ENCODE measurements at places on chromosomes 7 and 10.

DNA sequence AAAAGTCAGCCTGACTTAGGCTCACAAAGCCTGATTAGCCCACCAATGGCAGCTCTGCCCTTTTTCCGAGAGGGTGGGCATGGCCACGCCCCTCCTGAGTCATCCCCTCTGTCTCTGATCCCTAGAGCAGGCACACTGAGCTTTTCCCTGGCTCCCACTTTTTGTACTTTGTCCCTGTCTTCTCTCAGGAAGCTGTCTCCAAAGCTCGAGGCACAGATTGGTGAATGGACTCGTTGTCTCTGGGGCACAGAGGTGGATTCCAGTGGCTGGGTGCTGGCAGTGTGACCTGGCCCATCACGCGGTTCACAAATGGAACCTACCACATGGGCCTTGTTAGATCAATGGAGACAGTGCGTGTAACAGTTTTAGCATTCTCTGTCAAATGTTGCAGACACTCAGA is 313.5 kb downstream of the WDR37 start:
- DNase-seq: no peak

DNA sequence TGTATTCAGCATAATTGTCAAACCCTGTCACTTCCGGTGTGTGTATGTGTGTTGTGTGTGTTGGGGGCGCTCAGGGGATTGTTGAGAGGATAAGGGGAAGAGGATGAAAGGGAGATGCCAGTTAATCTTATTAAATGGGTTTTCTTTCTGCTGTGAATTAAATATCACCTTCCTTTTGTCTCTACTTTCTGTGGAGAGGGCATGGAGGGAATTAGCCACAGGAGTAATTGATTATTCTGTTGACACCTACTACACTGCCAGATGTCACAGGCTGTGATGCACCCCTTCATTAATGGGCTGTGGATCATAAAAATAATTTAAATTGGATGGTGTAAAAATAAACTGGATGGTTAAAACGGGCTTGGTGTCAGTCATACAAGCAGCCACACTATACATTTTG is 311.9 kb downstream of the MDFIC start:
- DNase-seq: no peak

GRCh38 chr10:4474829-4475228 is 351.2 kb upstream of the AKR1E2 start:
- DNase-seq: no peak

- DNase-seq: no peak
These were observed 46.1 kb upstream of the GRB10 start for GRCh38 chr7:50828801-50829200.

- DNase-seq: no peak
These were observed 107.0 kb downstream of the NRP1 start for GRCh38 chr10:33227489-33227888.
